Sigmoid colon (tissue), 7 donors: ENCODE measurements at places on chromosomes 5 and 9. TPM values are rescaled to one million over a fixed set of nuclear protein-coding genes. Genes with fewer than 3 reads are reported as not detected.
A peak's percentile ranks its signal among the peaks of the same experiment; 100 is the strongest.

DNA sequence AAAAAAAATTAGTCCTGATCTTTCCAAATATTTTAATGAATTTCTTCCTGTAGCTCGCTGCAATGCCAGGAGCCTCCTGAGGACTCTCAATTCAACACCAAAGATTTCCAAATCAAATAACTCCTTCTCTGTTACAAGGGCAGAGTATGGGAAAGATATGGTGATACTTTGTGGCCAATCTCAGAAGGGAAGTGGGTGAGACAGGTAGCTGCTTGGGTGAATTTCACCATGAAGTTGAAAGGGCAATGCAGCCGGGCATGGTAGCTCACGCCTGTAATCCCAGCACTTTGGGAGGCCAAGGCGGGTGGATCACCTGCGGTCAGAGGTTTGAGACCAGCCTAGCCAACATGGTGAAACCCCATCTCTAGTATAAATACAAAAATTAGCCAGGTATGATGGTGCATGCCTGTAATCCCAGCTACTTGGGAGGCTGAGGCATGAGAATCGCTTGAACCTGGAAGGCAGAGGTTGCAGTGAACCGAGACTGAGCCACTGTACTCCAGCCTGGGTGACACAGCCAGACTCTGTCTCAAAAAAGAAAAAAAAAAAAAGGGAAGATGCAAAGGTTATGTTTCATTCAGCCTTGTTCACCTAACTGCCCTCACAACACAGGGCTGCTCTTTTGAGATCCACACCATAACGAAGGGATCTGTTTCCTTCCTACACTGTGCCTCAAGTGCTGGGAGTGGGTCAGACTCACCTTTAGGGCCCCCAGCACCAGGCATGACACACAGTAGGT, 58.6 kb downstream of the PTPN3 start:
- H3K4me3 ChIP-seq, result no peak overlapping the region
- H3K27ac ChIP-seq, result no peak overlapping the region

- H3K4me3 ChIP-seq, result no peak overlapping the region
- H3K4me1 ChIP-seq, result peaks cover 92% of the 10 kb centered on the region
- peak overlapping the region; percentile 96 for H3K27ac ChIP-seq
- DNase-seq, result no peak
Observed at GRCh38 chr5:147445917-147446316, 64.0 kb downstream of the DPYSL3 start.

- H3K4me3 ChIP-seq, result no peak overlapping the region
- no peaks in the 10 kb centered on the region for H3K36me3 ChIP-seq
- no peaks in the 10 kb centered on the region for H3K27me3 ChIP-seq
Observed at GRCh38 chr5:59069438-59070079, 486.7 kb downstream of the RAB3C start.

- peak; percentile 50 for DNase-seq
- no peak overlapping the region for H3K27ac ChIP-seq
- no peaks in the 10 kb centered on the region for H3K27me3 ChIP-seq
- H3K36me3 ChIP-seq, result no peaks in the 10 kb centered on the region
Observed at GRCh38 chr9:134624621-134625181, 16.9 kb upstream of the COL5A1 start.

GRCh38 chr9:40913096-40913719, 215.3 kb downstream of the FOXD4L6 start:
- H3K4me1 ChIP-seq, result no peaks in the 10 kb centered on the region
- no peak for DNase-seq
- H3K27me3 ChIP-seq, result no peaks in the 10 kb centered on the region
- H3K36me3 ChIP-seq, result no peaks in the 10 kb centered on the region
- no peak overlapping the region for H3K27ac ChIP-seq
- H3K4me3 ChIP-seq, result no peak overlapping the region

DNA sequence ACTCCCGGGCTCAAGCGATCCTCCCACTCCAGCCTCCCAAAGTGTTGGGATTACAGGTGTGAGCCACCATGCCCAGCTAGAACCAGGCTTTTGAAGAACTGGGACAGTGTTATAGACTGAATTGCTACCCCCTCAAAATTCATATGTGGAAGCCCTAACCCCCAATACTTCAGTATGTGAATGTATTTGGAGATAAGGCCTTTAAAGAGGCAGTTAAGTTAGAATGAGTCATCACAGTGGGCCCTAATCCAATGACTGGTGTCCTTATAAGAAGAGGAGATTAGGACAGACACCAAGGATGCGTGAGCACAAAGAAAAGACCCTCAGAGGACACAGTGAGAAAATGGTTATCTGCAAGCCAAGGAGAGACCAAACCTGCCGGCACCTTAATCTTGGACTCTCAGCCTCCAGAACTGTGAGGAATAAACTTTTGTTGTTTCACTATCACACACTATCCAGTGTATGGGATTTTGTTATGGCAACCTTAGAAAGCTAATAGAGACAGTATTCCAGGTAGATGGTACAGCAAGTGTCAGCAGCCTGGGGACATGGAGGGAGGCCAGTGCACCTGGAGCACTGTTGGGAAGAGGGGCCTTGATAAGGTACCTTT, 31.4 kb upstream of the ERGIC1 start:
- H3K27ac ChIP-seq, result no peak overlapping the region
- no peak for DNase-seq
- no peaks in the 10 kb centered on the region for H3K36me3 ChIP-seq
- no peaks in the 10 kb centered on the region for H3K4me1 ChIP-seq

DNA sequence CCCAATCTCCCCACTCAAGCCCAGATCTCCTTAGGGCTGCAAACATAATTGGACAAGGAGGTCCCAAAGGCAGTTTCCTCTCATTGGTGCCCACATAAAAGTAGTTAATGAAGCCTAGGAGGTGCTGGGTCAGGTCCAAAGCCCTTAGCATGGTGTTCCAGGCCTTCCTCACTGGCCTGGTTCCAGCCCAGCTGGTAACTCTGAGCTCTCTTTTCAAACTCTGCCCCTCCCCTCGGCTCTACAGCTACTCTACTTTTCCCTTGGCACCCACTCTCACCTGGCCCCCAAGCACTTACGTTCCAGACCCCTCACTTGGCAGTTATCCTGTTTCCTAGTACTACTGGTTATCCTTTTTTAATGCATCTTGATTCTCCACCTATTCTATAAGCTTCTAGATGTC, 9.9 kb downstream of the SEPTIN8 start:
- H3K4me1 ChIP-seq, result peaks cover 15% of the 10 kb centered on the region
- H3K4me3 ChIP-seq, result no peak overlapping the region
- no peaks in the 10 kb centered on the region for H3K27me3 ChIP-seq
- no peak for DNase-seq
- peaks cover 14% of the 10 kb centered on the region for H3K36me3 ChIP-seq

DNA sequence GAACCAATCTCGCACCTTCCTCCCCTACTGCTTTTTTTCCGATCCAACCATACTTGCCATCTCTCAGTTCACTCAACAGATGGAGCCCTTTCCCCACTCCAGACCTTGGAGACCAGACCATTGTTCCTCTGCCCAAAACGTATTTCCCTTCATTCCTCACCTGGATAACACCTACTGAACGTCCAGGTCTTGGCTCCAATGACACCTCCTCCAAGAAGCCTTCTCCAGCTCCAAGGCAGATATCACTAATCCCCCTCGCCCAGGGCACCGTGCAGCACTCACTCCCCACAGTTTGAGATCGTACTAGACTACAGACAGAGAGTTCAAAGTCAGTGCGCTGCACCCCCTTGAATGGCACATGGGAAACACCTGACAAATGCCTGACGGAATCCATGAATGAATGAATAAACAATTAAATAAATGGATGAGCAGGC, 47.1 kb upstream of the AKNA start:
- DNase-seq, result no peak
- H3K27ac ChIP-seq, result no peak overlapping the region
- no peaks in the 10 kb centered on the region for H3K27me3 ChIP-seq
- H3K36me3 ChIP-seq, result no peaks in the 10 kb centered on the region

DNA sequence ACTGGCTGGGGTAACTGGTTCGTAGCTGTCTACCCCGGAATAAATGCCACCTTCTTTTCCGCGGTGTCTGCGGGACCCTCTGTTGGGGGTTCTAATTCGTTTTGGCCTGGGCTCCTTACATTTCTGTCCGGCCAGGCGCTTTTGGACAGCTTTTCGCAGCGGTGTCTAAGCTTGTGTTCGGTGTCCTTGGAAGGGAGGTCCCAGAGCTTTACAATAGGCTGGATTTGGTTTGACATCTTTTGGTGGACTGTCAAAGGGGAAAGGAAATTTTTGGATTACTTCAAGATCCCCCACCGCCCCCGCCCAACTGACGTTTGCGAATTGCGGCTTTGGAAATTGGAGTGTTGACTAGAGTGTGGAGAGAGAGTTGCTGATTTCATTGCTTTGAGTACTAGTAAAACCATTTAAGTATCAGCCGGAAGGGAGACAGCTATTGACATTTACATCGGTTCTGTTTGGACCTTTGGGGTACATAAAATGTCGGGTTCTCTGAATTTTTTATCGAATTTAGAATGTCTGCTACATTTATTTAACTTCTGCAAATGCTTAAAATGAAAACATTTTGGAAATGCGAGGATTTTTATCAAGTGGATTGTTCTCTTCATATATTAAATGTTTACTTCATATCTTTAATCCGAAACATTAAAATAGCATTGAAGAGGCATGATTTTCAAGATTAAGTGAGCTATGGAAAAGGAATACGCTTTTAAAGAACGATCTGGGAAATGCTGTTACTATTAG, 4.7 kb upstream of the PURA start:
- peaks cover 33% of the 10 kb centered on the region for H3K4me1 ChIP-seq
- H3K4me3 ChIP-seq, result peak overlapping the region; percentile 77
- no peak for DNase-seq
- no peaks in the 10 kb centered on the region for H3K36me3 ChIP-seq
- H3K27ac ChIP-seq, result peak overlapping the region; percentile 93

- H3K36me3 ChIP-seq, result no peaks in the 10 kb centered on the region
- no peak for DNase-seq
- H3K4me3 ChIP-seq, result no peak overlapping the region
- H3K27me3 ChIP-seq, result no peaks in the 10 kb centered on the region
- no peak overlapping the region for H3K27ac ChIP-seq
Observed at GRCh38 chr5:145408048-145408341, 427.1 kb downstream of the PRELID2 start.

- no peaks in the 10 kb centered on the region for H3K36me3 ChIP-seq
- H3K4me3 ChIP-seq, result no peak overlapping the region
- no peaks in the 10 kb centered on the region for H3K27me3 ChIP-seq
Observed at GRCh38 chr9:15146268-15146700, 160.7 kb downstream of the TTC39B start.

- H3K36me3 ChIP-seq, result peaks cover 4% of the 10 kb centered on the region
- H3K4me3 ChIP-seq, result no peak overlapping the region
- DNase-seq, result no peak
Observed at GRCh38 chr5:36882250-36882649, 5.7 kb downstream of the NIPBL start.

DNA sequence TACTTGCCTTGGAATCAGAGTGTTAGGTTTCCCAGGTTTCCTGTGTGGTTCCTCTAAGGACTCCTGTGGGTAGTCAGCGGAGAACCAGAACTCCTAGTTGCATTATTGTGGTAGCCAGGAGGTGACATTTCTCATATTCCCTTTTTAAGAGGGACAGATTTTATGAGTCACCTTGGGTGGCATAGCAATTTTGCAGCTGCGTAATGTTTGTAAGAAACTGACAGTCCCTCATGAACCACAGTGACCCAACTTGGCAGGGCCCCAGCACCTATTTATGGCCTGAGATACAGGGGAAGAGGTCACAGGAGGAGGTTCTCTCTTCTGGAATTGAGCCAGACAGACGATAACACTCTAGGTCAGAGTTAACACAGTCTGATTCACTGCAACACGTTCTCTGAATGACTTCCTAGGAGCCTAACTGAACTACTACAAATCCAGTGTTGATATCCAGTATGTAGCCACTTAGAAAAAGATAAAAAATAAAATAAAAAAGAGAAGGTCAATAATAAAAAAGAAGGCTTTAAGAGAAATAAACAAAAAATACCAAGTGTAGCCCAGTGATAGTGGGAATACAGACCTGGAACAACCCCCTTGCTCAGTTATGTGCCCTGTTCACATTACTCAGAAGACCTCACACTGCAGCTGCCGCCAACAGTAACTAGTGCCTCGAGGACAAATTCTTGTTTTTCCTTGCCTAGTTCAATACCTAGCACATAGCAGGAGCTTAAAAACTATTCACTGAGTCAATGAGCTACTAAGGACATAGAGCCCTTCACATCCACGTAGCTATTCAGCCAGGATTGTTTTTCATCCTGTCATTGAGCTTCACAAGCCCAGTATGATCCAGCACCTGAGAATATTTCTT, 50.7 kb upstream of the VLDLR start:
- H3K27ac ChIP-seq, result no peak overlapping the region
- H3K27me3 ChIP-seq, result no peaks in the 10 kb centered on the region
- DNase-seq, result peak; percentile 80
- H3K4me3 ChIP-seq, result no peak overlapping the region
- no peaks in the 10 kb centered on the region for H3K4me1 ChIP-seq

- H3K36me3 ChIP-seq, result peaks cover 12% of the 10 kb centered on the region
- H3K4me1 ChIP-seq, result no peaks in the 10 kb centered on the region
- H3K27me3 ChIP-seq, result no peaks in the 10 kb centered on the region
- H3K4me3 ChIP-seq, result no peak overlapping the region
Observed at GRCh38 chr9:133406480-133407307, 11.1 kb downstream of the REXO4 start.

DNA sequence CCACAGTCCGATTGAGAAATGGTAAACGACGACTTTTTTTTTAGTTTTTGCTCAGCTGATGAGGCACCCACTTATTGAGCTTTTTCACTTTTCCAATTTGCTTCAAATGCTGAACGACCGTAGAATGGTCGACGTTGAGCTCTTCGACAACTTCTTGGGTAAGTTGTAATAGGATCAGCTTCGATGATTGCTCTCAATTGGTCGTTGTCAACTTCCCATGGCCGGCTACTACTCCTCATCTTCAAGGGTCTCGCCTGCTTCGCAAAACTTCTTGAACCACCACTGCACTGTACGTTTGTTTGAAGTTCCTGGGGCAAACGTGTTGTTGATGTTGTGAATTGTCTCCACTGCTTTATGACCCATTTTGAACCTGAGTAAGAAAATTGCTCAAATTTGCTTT, 35.7 kb downstream of the NSD1 start:
- no peak overlapping the region for H3K27ac ChIP-seq
- H3K27me3 ChIP-seq, result no peaks in the 10 kb centered on the region
- peaks cover 6% of the 10 kb centered on the region for H3K36me3 ChIP-seq
- peaks cover 10% of the 10 kb centered on the region for H3K4me1 ChIP-seq

- no peaks in the 10 kb centered on the region for H3K36me3 ChIP-seq
- no peak overlapping the region for H3K27ac ChIP-seq
- H3K27me3 ChIP-seq, result no peaks in the 10 kb centered on the region
- no peak overlapping the region for H3K4me3 ChIP-seq
- no peak for DNase-seq
Observed at GRCh38 chr5:54529565-54529964, 12.0 kb downstream of the SNX18 start.

The IL13 gene
- total RNA-seq, result not detected

The GALNT12 gene
- total RNA-seq, result 16.1 TPM

The SPAG8 gene
- 2.3 TPM for total RNA-seq

The FAM163B gene
- not detected for total RNA-seq

The CACNA1B gene
- total RNA-seq, result 0.33 TPM

The NIPAL4 gene
- 2.8 TPM for total RNA-seq

The ACOT12 gene
- total RNA-seq, result not detected

The FOXD4 gene
- not detected for total RNA-seq

The SLC34A1 gene
- total RNA-seq, result not detected

The MYMK gene
- not detected for total RNA-seq
